ENCODE measurements at places on chromosomes 16 and 17.
A peak's percentile ranks its signal among the peaks of the same experiment; 100 is the strongest.

DNA sequence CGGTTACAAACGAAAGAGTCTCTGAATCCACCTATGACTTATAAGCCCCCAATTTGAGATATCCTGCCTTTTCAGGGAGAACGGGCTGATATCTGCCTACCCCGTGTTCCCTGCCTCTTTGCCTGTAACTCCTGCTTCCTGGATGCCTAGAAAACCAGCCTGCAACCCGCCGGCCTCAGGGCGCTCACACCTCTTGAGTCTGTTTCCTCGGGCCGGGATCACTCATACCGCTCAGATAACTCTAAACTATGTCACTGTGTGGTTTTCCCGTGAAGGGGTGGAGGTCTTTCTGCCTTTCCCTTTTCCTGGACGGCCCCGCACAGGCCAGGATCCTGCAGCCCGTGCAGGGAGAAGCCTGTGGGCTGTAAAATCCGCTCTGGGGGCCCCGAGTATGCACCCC, 10.4 kb downstream of the RPUSD1 start:
- no peak for DNase-seq

DNA sequence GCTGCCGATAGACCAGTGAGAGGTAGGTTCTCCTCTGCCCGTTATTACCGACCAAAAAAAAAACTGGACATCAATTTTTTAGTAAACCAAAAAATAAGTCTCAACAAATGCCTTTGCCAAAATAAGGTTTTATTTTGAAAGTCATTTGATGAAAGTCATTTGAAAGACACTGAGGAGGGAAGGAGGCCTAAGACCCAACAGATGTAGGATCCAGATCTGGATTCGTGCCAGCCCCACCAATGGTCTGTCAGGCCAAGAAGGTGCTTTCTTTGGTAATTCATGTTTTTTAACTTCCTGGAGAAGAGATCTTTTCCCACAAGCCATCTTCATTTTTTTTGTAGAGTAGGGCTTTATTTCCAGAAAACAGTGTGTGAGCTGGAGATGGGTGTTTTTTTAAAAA, 18.1 kb downstream of the NTAN1 start:
- DNase-seq = no peak

- DNase-seq = peak; percentile 62
Measured at GRCh38 chr16:24504472-24505345, 34.7 kb upstream of the RBBP6 start.

GRCh38 chr16:58198022-58198683, at the start of gene CSNK2A2:
CSNK2A2 (minus strand) TSS chr16:58198106; CDS start chr16:58197736, 370 bp downstream.
- DNase-seq = peak; percentile 47

DNA sequence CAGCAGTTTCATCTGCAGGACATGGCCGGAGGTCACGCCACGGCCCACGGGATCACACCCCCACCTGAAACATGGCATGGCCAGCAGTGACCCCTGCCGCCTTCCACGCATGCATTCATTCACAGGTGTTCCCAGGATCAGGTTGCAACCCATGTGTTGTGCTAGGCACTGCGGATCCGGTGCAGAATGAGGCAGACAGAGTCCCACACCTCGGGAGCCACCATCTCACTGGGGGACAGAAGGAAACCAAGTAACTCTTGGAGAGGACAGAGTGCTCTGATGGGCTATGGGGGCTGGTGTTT, 4.3 kb upstream of the MSRB1 start:
- DNase-seq = no peak

- peak; percentile 81 for DNase-seq
Measured at GRCh38 chr17:45293413-45294211, 23.2 kb downstream of the MAP3K14 start.

DNA sequence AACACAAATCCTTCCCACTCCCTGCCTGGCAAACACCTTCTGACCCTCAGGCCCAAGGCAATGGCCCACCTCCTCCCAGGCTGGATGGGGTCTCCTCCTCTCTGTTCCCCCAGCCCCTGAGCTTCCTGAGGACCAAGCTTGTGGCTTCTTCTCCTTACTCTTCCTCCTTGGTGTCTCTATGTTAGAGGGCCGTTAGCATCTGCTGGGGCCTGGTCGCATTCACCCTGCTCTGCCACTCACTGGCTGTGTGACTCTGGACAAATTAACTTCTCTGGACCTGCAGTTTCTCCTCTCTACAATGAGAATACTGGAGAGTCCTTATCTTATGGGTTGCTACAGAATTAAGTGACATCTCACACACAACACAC, 725 bp upstream of the MT2A start:
- DNase-seq = no peak

GRCh38 chr17:17836818-17837379, at the start of gene SREBF1:
SREBF1 (minus strand) TSS chr17:17836986; CDS start chr17:17836817, 169 bp downstream.
- DNase-seq = peak; percentile 65

- DNase-seq = no peak
Measured at GRCh38 chr16:66800856-66801255, 528 bp downstream of the TERB1 start.

DNA sequence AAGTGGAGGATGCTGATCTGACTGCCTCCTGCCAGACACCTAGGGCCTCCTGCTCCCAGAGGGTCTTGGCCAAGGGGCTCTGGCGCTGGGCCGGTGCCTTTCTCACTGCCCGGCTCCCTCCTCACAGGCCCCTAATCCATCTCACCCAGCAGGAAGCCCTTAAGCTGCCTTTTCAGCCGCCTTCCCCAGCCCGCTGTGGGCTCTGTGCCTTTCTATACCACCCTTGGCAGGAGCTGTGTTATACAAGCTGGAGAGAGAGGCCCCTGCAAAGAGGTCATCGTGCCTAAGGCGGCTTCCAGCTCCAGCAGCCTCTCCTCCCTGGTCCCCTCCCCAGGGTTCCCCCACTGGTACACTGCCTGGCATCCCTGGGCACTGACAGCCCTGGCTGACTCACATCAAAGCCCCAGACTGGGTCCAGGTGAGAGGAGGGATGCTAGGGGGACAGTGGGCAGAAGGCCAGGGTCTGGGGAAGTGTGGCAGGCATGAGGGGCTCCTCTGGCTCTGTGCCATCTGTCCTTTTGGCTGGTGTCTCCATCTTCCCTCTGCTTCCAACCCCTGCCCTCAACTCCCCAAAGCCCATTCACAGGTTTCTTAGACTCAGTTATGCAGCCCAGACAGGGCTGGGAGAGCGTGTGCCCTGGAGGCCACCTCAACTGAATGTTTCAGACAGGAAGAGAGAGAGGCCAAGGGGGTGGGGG, 15.3 kb upstream of the FZD2 start:
- no peak for DNase-seq

DNA sequence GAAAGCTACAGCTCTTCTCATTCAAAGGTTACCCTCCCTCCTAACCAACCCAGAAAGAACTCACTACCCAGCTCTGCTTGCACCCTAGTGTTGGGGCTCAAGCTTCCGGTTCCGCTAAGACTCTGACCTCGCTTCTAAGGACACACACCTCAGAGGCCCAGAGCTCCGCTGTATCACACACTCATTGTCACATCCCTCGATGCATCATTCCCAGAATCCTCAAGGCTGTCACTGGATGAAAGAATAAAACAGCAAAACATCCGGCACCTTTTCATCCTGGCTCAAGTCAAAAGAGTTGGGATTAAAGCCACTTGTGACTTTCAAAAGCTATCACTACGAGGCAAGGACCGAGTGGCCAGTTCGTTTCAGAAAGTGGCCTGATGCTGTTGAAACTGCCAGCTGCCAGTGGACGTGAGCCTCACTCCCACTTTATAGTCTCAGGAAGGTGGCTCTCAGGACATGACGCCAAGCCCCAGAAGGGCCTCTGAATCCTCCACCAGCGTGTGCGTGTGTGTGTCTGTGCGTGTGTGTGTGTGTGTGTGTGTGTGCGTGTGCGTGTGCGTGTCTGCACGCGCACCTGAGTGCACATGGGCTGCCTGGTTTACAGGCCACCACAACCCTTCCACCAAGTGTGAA, 29.0 kb downstream of the ZFHX3 start:
- no peak for DNase-seq

- DNase-seq = no peak
Measured at GRCh38 chr17:43329183-43329582, 69.6 kb upstream of the ARL4D start.

DNA sequence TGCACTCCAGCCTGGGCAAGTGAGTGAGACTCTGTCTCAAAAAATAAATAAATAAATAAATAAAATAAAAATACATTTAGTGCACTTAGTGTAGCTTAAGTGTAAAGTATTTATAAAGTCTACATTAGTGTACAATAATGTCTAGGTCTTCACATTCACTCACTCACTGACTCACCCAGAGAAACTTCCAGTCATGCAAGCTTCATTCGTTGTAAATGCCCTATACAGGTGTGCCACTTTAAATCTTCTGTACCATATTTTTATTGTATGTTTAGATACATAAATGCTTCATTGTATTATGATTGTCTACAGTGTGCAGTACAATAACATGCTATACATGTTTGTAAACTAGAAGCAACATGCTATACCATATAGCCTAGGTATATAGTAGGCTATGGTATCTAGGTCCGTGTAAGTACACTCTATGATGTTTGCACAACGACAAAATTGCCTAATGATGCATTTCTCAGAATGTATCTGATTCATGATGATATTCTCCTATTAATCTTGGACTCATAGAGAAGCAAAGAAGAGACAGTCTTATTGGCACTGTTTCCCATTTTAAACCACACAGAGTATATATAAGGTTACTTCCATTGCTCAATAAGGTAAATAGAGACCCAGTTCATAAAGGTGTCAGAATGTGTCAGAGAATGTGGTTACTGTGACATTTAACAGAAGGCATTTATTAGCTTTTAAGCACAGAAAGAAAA, 1314.9 kb downstream of the CDH11 start:
- no peak for DNase-seq

GRCh38 chr17:64393000-64393402, 2.3 kb upstream of the PECAM1 start:
- DNase-seq = no peak

DNA sequence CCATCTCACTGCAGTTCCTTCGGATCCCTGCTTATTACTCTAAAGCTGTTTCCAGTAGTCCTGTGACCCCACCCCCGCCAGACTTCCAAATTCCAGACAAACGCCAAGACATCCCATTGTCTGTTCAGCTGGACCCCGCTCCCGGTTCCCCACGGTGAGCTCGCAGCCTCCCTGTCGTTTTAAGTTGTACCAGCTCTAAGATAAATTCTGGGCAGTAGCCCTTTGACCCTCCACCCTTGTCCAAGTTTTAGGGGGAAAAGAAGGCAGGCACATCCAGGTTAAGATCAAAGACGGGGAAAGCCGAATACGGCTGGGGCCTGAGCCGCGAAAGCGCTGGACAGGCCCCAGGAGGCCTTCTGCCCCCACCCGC, 589 bp downstream of the ARL6IP1 start:
- no peak for DNase-seq

- DNase-seq = peak; percentile 96
Measured at GRCh38 chr16:84199861-84200260, 8.9 kb downstream of the ADAD2 start.

DNA sequence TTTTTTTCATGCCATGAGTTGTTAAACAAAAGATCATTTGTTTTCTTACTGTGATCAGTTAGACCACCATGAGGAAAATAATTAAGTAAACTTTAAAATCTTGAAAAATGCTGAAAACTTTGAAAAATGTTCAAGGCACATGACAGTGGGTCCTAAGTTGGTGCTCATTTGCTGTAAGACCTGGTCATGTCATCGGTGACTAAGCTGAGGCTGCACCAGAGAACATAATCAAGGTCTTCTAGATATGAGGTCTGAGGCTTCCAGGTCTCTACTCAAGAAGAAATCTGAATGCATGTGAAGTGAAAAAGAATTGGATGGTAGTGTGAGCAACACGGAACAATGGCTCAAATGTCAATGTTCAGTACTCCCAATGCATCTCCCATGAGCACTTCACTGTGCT, 87.6 kb downstream of the CFDP1 start:
- DNase-seq = no peak

GRCh38 chr16:61270726-61271125, 765.5 kb downstream of the CDH8 start:
- no peak for DNase-seq

GRCh38 chr17:73990290-73990689, 213.2 kb upstream of the RPL38 start:
- no peak for DNase-seq

GRCh38 chr17:409308-409847, 56.8 kb upstream of the RPH3AL start:
- DNase-seq = no peak

DNA sequence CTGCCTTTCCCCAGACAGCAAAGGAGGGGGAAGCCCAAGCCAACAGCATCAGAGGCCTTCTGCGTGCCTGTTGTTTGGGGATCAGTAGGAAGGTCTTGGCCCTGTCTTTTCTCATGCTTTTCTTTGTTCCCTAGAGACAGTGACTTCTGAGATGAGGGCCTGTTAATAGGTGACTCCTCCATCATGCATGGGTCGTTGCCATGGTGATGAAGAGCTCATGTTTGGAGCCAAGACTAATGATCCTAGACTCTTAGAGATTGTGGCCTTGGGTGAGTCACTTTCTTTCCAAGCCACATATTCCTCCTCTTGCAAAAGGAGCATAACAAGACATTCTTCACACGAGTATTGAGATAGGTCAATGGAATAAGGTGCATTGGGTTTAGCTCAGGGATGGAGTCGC, 201.1 kb upstream of the ASIC2 start:
- DNase-seq = no peak

DNA sequence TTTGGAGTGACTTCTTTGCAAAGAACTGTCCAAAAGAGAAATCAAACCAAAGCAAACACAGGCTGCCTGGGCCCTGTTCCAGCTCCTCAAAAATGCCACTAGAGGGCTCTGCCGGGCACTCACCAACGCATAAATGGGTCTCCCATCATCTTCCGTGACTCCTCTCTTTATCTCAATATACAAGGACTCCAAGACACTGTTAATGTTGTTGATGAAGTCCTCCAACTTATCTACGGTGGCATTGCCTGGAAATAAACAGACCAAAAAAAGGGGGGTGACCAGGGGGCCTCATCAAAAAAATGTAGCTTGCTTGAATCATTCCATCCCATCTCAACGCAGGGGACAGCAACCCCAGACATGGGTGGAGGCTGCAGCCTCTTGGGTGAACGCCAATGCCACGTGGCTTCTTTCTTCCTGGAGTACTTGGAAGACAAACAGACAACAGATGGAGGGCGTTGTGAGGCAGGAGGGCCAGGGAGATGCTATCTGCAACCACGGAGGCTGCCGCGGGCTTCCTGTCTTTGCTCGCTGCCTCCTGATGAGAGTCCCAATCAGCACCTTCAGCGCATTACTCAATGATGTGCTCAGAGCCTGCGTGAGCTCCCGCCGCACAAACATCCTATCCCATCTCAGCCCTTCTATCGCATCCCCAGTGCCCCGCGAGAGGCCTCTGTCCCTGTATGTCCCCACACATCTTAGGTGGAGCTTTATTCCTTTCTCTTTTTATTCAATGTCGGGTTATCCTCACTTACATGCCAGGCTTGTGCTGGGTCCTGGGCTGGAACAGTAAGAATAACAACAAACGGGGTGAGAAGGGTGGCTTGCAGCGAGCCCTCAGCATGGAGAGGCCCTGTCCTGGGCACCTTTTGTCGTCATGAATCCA, 32.0 kb downstream of the KDM8 start:
- DNase-seq = peak; percentile 67

- no peak for DNase-seq
Measured at GRCh38 chr16:84496991-84497390, 7.5 kb downstream of the MEAK7 start.

Data from MV-4-11 (cell line).